ENCODE measurements at places on chromosomes 1 and 21.

DNA sequence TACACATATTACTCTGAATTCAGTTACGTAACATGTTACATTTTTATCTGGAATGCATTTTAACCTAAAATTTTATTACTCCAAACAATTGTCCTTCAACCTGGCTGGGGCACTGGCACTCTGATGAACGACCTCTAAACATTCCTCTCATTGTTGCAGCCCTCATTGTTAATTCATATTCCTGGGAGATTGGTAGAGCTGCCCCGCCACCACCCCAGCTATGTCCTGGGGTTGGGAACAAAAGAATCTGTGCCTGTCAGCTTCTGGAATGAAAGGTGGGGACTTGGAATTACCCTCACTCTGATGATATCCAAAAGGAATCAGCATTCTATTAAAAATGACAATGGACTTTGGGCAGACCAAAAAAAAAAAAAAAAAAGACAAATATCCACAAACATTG, 38.0 kb upstream of the DESI2 start:
- DNase-seq: no peak

- peak; percentile 41 for DNase-seq
Observed at GRCh38 chr1:221263831-221264767, 384.9 kb downstream of the HLX start.

- DNase-seq: no peak
Observed at GRCh38 chr1:219352961-219353651, 179.4 kb downstream of the LYPLAL1 start.

- DNase-seq: peak; percentile 32
Observed at GRCh38 chr1:36464605-36465393, 615 bp upstream of the MRPS15 start.

DNA sequence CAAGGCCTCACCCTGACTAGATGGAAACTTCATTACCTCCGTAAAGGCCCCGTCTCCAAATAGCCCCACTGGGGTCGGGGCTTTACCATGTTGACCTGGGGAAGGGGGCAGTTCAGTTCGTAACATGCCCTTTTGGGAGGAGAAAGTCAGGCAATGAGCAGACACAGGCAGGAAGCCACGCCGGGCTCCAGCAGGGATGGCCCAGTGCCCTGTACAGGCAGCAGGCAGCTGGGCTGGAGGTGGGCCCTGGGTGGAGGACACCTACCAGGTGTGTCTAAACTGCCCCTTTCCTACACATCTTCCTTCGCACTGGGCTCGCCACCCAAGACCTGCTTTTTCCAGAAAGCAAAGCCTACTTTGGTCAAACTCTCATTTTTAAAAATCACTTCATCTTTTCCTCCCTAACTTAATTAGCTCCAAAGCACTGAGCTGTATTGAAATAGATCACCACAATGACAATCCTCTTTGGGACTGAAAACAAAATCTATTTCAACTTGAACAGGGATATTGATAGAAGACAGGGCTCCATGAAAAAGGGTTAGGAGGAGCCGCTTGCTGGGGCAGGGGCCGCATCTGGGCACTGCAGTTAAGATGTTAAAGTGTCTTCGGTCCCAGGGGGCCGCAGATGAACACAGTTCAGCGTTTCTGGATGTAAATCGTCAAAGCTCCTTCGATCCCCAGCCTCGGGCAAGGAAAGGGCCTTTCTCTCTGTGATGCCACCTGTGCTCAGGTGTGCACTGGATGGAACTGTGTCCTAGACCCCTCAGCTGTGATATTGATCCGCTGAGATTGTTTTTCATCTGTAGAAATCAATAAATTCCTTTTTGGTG, 104.6 kb downstream of the PDE9A start:
- no peak for DNase-seq

DNA sequence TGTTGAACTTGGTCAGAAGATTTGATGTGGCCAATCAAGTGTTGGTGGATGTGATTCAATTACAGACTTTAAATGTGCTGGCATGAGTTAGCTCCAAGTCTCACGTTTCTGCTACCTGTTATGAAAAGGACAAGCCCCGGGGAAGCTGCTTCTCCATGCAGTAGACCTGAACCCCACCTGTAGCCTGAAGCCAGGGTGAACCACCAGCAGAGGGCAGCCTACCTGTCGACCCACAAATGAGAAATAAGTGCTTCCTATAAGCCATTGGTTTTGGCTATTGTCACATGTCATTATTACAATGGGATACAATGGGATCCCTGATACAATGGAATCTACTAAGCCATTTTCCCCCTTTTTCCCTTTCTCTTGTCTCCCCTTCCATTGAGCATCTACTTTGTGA, 230.2 kb downstream of the PRDM2 start:
- no peak for DNase-seq

DNA sequence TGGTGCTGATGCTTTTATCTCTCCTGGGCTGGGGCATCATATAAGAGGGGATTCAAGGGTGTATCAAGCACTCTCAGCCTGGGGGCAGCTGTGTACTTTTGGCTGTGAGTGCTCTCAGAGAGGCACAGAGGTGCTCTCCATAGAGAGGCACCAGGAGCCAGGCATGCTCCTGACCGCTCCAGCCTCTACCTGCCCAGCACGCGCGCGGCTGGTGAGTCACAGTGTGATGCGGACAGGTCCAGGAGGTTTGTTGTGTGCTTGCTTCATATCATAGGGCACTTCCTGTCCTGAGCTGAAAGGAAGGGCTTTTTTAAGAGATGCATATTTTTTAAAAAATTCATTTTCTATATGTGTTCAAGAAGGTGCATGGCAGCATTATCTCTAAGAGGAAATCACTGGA, 93.6 kb upstream of the BCAR3 start:
- DNase-seq: no peak

GRCh38 chr21:42120101-42120902, 49.2 kb downstream of the UMODL1 start:
- DNase-seq: no peak

- DNase-seq: no peak
Observed at GRCh38 chr1:221117133-221117532, 237.9 kb downstream of the HLX start.

DNA sequence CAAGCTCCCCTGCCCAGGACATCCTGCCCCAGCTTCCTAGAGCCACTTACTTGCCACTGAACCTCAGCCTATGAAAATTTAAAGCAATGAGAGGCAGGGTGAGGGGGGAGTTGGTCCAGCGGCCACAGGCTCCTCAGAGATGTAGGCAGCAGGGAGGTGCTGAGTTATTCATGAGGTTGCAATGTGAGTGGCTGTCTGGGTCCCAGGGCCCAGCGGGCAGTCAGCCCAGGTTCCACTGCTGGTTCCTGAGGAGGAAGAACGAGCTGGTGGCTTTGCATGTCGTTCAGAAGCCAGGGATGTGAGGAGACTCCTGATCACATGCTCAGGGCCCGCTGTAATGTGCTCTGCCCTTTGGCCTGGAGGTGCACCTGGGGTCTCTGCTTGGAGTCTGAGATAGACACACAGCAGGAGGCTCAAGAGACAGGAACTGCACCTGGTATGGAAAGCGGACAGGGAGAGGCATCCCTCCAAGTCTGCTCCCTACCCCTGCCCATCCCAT, at the start of gene KNCN:
Gene KNCN, minus strand, starts transcription at position 51 of the 499 bp plus-strand sequence. CDS start 432 bp downstream, outside the sequence.
- DNase-seq: no peak

DNA sequence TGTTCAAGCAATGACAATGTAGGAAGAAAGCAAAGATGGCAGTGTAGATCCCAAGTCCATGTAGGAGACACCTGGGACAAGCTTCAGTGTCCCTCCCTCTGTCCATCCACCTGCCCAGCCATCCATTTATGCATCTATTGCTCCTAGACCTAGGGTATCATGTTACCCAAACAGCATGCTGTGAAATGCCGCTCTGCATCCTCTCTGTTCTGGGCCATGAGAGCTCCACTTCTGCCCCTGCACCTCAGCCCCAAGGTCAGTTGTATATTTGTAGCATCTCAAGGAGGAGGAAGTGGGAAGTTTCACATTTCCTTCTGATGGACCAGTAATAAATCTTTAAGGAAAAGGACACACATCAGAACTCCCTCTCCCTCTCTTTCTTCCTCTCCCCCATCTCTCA, 27.9 kb upstream of the TSPEAR start:
- DNase-seq: no peak

DNA sequence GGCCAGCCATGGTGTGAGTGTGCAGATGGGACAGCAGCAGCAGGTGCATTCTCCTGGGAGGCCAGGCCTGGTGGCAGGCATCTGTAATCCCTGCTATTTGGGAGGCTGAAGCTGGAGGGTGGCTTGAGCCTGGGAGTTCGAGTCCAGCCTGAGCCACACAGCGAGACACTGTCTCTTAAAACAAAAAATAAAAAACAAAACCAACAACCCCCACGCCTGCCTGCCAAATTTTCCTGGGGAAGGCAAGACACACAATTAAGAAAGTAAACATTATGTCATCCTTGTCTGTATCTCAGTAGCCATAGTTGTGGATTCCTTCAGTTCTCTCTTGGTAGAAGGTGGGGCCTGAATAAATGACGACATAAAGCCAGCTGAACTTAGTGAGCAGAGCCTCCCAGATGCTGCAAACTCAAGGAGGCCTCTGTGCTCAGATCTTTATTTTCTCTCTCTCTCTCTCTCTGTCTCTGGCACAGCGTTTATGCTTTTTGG, 57.6 kb upstream of the CD34 start:
- DNase-seq: no peak

GRCh38 chr1:30310966-30311742, 412.2 kb downstream of the MATN1 start:
- DNase-seq: no peak

GRCh38 chr1:160975026-160975425, 20.4 kb upstream of the ITLN2 start:
- DNase-seq: no peak

GRCh38 chr1:236395230-236395946, 1.3 kb downstream of the EDARADD start:
- DNase-seq: no peak

DNA sequence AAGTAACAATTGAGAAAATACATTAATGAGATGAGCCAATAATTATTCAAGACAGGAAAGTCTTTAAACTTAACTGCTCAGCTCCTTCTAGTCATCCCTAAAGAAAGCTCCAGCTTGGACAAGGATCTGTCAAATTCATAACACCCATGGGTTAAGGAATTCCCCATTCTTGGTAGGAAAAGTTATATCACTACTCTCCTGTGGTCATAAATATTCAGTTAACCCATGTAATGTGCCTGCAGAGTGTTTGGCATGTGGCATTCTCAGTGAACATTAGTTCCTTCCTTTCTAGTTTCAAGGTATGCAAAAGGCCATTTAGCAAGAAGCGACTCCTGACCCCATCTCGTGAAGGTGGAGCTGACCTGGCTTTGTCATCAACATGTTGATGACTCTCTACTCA, 76.7 kb upstream of the VCAM1 start:
- DNase-seq: no peak

DNA sequence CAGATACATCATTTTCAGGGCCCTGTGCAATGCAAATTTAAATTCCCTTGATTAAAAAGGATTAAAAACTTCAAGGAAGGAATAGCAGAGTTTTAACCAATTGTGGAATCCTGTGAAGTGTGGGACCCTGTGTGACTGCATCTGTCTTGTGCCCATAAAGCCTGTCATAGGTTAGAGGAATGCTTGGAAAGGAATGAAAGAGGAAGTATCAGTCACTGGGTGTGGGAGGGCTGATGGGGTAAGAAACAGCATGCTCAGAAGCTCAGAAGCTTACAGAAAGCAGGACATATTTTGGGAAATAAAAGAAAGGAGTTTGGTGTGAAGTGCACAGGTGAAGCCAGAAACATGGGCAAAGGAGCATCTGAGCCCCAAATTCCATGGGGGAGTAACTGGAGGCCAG, 150.8 kb upstream of the ETV3 start:
- DNase-seq: no peak

- no peak for DNase-seq
Observed at GRCh38 chr1:100188617-100189016, 10.6 kb upstream of the LRRC39 start.

- no peak for DNase-seq
Observed at GRCh38 chr1:30684881-30685795, 38.2 kb downstream of the MATN1 start.

DNA sequence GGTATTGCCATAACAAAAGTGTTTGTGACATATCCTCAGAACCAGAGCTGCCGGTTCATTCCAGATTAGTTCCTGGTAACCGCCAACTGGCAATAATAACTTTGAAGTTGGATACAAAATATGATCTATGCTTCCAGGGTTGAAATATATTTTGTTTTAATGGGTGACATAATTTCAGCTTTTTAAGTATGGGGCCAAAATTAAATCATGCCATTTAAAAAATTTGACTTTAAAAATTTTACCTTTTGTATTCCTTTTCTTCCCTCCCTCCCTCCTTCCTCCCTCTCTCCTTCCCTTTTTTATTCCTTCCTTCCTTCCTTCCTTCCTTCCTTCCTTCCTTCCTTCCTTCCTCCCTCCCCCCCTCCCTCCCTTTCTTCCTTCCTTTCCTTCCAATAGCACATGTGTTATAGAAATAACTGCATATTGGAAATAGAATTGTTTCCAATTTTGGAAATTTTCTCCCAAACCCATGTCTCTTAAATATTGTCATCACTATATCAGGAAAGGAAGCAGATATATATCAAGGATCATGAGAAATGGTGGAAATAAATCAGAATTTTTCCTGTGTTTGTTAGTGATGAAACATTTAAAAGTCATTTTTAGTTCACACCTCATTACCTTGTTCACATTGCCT, 12.0 kb upstream of the KIFAP3 start:
- no peak for DNase-seq

DNA sequence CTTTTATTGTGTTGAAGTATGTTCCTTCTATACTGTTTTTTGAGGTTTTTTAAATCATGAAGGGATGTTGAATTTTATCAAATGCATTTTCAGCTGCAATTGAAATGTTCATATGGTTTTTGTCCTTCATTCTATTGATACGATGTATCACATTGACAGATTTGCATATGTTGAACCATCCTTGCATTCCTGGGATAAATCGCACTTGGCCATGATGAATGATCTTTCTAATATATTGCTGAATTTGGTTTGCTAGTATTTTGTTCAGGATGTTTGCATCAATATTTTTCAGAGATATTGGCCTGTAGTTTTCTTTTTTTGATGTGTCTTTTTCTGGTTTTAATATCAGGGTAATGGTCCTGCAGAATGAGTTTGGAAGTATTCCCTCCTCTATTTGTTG, 214.0 kb downstream of the LMO4 start:
- no peak for DNase-seq

- DNase-seq: no peak
Observed at GRCh38 chr1:201900476-201900875, 11.8 kb downstream of the SHISA4 start.

GRCh38 chr1:92992054-92992453, 30.8 kb upstream of the DIPK1A start:
- no peak for DNase-seq

DNA sequence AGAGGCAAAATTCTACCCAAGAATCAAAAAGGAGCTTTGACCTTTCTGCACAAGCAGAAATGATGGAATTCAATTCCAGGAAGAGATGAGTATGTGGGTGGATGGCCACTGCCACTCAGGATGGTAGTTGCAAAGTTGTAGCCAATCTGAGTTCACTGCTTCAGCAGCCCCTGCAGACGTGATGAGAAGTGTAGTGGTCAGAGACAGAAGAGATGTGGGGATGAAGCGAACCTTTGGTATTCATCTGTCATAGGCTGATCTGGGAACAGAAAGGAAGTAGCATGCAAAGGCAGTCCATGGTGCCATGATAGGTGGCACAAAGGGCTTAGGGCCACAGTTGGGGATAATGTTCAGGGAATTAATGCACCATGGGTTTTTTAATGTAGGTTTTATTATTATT, 81.1 kb upstream of the PGBD5 start:
- no peak for DNase-seq

- DNase-seq: no peak
Observed at GRCh38 chr1:6163191-6163972, 16.7 kb downstream of the CHD5 start.

- DNase-seq: no peak
Observed at GRCh38 chr1:61523893-61524605, 200.9 kb downstream of the TM2D1 start.

GRCh38 chr1:84069236-84069845, 70.4 kb upstream of the TTLL7 start:
- no peak for DNase-seq
